NT2/D1 (cell line): ENCODE measurements at places on chromosomes 3 and 15.

GRCh38 chr3:43062564-43063040, 43.3 kb downstream of the POMGNT2 start:
- peak; percentile 85 for DNase-seq

DNA sequence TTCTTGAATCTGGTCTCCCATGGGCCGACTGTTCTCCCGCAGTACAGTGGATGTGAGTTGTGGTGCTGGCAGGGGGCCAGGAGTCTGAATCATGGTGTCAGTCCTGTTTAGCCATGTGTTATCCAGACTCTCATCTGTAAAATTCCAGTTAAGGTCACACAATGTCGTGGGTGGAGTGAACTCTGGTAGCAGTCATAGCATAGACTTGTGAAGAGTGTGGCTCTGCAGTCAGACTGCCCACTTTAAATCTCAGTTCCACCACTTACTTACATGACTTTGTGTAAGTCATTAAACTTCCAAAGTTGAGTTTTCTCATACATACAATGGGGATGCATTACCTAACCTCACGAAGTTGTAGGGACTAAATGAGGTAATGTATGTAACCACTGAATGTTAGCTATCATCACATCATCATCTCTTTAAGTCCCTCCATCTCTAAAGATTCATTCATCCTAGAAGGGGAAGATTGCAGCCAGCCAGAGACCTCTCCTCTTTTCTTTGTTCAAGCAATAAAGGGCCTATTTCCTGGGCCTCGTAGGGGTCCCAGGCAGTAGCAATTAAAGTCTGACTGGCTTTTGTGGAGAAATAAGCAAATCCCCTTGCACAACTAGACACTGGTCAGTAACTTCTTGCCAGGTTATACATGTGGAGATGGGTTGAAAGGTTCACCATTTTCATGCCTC, 93.9 kb downstream of the PCCB start:
- no peak for DNase-seq

- DNase-seq: no peak
Measured at GRCh38 chr3:114411811-114412803, 118.3 kb downstream of the TIGIT start.

- DNase-seq: no peak
Measured at GRCh38 chr3:189685860-189686259, 54.7 kb downstream of the TP63 start.

DNA sequence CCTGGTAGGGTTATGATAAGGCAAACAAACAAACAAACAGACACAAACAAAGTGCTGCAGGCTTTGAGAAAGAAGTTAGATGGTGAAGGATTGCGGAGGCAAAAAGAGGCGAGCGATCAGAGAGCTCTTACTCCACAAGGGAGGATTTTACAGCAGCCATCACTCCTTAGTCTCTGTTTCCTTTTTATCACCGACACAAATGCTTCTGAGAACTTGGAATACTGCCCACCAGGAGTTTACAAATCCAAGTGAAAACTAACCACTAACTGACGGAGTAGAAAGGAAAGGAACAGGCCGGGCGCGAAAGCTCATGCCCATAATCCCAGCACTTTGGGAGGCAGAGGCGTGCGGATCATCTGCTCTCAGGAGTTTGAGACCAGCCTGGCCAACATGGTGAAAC, 35.6 kb upstream of the GPR160 start:
- DNase-seq: no peak

DNA sequence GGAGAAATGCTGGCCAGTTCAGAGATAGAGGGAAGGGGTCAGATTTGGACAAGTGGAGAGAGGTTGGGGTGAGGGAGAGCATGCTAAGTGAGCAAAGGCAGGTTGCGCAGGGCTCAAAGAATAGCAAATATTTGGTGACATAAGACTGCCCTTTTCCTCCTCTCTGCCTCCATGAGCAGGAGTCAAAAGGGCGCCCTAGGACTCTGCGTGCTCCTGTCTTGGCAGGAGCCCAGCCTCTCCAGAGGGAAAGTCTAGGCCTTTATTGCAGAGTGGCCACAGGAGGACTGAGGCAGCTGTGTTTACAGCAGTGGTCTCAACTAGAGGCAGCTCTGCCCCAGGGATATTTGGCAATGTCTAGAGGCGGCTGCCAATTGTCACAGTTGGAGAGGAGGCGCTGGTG, 165.6 kb downstream of the FAM43A start:
- no peak for DNase-seq

- DNase-seq: no peak
Measured at GRCh38 chr15:70596354-70597055, 166.9 kb downstream of the UACA start.

DNA sequence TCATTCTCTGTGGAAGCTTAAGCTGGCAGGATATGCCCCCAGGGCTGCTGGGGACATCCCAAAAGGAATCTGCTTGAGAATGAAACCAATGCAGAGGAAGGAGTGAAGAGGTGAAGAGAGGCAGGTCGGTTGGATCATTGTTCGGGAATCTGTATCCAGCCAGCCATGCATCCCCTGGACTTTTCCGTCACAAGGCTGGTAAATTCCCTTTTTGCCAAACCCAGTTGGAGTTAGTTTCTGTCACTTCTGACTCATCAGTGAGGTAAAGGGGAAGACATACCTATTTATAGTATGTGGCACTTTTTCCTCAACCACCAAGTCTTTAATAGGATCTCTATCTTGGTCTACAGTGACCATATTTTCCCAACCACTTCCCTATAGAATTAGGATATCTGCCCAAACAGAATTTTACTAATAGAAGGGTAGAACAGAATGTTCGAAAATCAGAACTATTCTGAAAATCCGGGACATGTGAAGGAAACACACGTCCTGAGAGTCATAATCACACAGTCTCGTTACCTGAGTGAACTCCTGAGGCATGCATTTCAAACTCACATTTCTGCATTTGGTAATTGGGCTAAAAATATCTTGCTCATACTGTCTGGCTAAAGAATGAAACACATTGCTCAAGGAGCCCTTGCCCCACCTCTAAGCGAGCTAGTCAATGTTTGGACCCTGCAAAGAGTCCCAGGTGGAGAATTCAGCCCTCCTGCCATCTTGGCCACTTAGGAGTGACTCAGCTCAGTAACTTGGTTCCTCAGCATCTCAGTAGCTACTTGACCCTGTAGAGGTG, 289.7 kb upstream of the ADAMTS9 start:
- peak; percentile 57 for DNase-seq

- no peak for DNase-seq
Measured at GRCh38 chr3:32257641-32258438, 19.4 kb downstream of the CMTM8 start.

GRCh38 chr3:52752045-52752660, 18.6 kb downstream of the NEK4 start:
- DNase-seq: no peak
